ENCODE measurements at places on chromosomes 7 and 10.

GRCh38 chr7:90231304-90231703, 13.7 kb upstream of the CFAP69 start:
- DNase-seq, result no peak

GRCh38 chr10:60731134-60731885, 47.0 kb upstream of the CDK1 start:
- DNase-seq, result no peak

DNA sequence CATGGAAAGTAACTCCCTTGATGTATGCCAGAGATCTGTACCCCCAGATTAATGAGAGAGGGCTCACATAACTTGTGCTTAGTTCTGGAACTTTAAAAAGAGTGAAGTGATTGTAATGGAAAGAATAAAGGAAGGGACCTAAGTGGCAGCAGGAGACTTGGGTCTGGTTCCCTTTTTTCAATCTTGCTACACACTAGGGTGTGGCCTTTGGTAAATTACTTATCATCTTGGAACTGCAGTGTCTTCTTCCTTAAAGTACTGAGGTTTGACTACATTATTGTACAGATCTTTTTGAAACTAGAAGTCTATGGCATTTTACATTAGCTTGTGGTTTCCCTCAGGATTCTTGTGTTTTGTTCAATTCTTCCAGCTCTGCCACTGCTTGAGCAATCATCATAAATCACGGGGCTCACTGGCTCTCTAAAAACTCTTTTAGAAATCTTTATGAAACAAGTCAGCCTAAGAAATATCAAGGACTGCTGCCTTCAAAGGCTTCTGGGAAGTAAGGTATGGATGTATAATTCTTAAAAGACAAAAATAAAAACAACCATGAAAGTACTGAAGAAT, 22.5 kb upstream of the CHRM2 start:
- no peak for DNase-seq

DNA sequence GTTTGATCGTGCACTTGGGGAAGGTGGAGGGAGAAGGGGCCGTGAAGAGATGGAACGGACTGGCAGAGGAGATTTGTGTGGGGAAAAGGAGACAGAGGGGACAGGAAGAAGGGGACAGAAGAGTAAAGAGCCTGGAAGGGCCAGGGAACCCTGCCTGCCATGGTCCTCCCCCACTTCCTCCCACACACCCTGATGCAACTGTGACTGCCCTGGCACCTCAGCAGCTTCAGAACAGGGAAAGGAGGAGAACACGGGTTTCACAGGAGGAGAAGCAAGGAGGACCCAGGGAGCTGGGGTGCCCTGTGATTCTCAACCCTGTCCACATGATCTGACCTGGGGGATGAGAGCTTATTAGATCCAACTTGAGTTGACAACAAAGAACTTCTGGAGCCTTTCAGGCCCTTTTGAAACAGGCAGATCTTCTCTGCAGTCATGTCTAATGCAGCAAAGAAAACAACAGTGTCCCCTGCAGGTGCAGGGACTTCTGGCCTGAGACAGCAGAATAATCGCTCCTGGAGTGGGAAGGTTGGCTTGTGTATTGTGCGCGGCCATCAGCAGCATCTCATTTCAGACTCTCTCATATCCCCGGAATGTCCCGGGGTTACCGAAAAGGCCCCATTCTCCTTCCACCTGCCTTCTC, 421.6 kb downstream of the PAXIP1 start:
- no peak for DNase-seq

DNA sequence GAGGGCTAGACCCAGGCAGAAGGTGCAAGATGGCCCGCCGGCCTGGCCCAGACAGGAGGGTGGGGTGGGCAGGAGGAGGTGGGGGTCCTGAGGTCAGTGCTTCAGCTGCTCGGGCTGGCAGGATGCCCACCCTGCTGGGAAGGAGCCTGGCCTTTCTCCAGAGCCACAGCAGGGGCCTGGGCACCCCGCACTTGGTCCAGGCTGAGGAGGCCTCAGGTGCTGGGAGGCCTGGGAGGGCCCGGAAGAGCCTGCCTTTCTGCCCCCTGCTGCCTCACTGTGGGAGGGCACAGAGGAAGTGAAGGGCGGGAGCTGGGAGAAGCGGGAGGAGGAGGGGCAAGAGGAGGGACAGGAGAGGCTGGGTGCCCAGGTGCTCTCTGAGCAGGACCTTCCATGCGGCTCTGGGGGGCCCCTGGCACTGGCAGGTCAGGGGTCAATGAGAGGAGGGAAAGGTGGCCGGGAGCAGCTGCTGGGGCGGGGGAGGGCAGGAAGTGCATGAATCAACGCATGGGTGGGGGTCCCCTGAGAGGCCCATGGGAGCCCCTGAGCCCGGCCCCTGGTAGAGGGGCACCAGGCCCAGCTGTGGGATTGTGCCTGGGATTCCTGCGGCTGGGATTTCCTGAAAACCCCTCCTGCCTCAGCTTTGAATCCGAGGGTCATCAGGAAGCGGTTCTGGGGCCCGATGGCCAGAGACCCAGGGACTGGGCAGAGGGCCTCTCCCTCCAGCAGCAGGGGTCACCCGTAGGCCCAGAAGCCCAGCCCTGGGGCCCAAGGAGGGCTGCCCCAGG, 49.9 kb downstream of the PWWP2B start:
- peak; percentile 23 for DNase-seq

- no peak for DNase-seq
These were observed 87.1 kb upstream of the AFAP1L2 start for GRCh38 chr10:114491419-114491818.

DNA sequence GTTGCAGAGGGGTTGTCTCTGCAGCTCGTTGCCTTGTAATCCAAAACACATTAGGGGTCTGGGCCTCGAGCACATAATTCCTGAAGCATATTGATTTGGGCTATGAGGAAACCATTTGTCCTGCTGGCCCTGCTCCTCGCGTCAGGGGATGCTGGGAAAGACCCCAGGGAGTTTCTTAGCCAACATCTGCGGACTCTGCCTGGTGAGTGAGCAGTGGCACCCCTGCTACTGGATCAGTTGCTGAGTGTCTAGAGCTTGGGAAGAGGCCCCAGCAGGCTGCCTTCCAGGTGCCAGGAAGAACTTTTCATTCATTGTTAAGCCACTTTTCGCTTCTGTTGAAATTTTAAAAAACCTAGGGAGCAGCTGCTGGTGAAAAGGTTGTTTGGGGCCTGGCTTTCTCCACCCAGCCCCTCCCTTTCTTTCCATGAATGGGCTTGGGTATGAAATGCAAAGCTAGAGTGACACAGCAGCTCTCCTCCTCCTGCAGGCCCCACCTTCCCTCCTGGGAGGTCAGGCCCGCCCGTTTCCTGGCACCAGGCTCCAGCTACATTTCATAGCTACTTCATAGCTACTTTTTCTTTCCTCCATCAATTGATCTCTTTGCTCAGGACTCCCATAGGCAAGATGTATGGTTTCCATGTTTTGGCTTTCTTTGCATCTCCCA, 26.8 kb downstream of the TACR2 start:
- DNase-seq, result peak; percentile 77

DNA sequence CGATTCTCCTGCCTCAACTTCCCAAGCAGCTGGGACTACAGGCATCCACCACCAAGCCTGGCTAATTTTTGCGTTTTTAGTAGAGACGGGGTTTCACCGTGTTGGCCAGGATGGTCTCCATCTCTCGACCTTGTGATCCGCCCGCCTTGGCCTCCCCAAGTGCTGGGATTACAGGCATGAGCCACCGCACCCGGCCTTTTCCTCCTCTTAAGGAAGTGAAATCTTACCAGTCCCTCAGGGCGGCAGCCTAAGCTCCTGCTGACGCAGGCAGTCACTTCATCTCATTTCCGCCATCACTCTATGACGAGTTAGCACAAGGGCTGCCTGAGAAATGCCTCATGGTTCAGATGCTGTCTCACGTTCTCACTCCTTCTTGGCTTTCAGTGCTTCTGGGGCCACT, 246.0 kb upstream of the SHH start:
- no peak for DNase-seq

GRCh38 chr7:917255-918117, 37.0 kb downstream of the ADAP1 start:
- no peak for DNase-seq

- DNase-seq, result no peak
These were observed 12.8 kb upstream of the KAT6B start for GRCh38 chr10:74813381-74814259.

GRCh38 chr7:7051206-7051877, 131.0 kb upstream of the C1GALT1 start:
- DNase-seq, result no peak

DNA sequence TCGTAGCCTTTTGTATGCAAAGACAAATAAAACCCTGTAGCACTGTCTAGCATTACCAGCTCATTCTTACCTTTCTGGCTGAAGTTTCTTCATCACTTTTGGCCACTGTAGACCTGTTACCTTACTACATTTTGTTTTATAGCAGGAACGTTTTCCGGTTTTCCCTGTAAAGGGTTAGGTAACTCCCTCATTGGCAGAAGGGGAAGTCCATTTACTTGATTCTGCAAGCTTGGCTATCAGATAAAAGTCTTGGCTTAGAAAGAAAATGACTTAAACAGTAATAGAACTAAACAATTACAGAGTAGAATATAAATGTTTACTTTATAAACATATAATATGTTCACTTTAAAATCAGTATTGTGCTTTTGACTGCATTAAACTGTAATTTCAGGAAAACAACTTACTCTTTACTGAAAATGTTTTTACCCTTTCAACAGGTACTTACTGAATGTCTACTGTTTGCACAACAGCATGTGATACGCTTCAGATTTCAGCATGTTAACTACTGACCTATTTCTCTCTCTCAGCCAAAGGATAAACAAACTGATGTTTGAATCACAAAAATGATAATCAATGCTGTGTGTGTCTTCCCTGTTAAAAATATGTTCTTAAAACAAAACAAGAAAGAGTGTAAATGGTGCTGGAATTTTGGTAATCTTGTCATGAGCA, 67.1 kb downstream of the OTUD1 start:
- no peak for DNase-seq

- no peak for DNase-seq
These were observed 139.9 kb downstream of the CCDC71L start for GRCh38 chr7:106520962-106521514.

GRCh38 chr7:157961731-157962457, 625.1 kb downstream of the DNAJB6 start:
- DNase-seq, result no peak

- no peak for DNase-seq
These were observed 11.5 kb upstream of the RHBDD2 start for GRCh38 chr7:75867390-75867717.

GRCh38 chr7:22717760-22718159, 9.2 kb upstream of the IL6 start:
- no peak for DNase-seq

DNA sequence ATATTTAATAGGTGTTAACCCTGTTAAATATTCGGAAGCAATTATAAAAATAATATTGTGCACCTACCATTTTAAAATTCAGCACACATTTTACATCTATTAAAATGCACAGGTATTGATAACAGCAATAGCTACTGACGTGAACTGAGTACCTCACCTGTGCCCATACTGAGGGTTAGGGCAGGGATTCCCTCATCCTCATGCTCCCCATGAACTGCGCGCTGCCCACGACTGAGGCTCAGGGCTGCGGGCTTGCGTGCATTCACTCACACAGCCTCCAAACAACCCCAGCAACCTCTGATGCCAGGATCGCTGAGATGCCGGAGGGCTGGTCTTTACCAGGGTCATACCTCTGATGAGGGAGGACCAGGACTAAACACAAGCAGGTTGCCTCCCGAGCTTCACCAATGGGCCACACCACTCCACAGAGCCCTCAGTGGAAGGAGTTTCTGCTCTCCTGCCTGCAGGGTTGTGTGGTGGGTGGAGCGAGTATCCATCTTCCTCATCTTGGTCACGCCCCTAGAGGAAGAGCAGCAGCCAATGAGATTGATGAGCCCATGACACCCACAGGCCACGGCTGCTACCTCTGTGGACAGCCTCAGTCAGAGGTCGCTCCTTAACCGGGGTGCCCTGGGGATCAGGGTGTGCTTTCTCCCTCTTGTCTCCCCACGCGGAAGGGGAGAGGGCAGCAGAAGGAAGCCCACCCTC, 478.3 kb downstream of the TNS3 start:
- no peak for DNase-seq

DNA sequence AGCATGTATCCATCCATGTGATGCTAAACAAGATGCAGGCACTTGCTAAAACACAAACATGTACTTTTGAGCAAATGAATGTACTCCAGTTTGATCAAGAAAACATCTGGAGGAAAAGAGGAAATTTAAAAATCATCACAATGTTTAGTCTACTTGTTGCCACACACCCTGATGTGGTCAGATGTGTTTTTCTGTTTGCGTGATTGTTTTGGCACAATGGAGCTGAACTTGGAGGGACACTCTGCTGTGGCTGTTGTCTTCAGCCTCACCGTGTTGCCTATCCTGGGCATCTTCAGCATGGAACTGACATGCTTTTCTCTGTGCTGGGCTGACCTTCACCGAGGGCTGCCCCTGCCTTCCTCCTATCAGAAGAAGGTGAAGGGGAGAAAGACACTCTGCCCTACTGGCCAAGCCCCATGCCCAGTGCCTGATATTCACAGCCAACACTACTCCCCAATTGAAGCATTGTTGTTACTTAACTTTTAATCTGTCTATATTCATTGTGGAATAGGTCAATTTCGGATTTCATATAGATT, 268.3 kb upstream of the IGFBP3 start:
- no peak for DNase-seq

- DNase-seq, result no peak
These were observed 142.3 kb downstream of the XPNPEP1 start for GRCh38 chr10:109780997-109781396.

DNA sequence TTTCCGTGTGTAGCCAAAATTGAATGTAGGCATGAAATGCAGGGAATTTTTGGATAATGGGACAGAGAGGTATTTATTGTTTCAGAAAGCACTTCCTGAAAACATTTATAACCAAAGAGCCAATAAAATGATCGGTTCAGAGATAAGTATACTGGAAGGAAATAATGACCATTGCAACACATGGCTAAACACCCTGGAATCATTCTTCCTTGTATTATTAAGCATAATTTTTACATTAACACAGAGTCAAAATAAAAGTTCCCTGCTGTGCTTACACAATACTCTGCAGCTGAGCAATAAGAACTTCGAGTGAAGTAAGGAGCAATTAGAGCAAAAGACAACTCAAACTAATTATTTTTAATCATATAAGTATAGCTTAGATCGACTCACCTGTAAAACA, 648.3 kb downstream of the TNS3 start:
- peak; percentile 61 for DNase-seq

DNA sequence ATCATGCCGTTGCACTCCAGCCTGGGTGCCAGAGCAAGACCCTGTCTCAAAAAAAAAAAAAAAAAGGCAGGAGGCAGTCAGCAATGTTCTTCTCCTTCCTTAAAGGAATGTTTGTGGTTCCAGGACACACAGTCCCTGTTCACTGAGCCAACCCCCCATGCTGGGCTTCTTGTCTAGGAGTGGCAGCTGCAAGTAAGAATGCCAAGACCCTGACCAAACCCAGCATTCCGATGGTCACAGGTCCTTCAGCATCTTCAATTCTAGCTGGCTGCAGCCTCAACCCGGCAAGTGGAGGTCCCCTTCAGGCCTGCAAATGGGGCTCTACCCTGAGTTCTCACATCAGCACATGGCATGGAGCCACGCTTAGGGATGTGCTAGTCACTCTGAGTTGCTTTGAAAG, 38.2 kb upstream of the CUX1 start:
- DNase-seq, result no peak

DNA sequence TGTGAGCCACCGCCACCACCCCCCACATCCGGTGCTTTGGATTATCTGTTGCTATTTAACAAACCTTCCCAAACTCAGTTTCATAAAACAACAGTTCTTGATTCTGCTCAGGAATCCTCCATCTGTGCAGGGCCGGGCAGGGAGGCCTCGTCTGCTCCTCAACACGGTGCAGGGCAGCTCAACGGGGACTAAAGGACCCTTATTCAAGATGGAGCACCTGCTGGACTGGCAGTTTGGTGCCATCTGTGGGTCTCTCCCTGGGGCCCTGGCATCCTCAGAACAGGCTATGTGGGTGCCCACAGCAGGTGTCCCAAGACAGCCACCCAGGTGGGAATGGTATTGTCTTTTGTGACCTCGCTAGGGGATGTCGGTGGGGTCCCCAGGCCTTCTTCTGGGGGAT, 31.0 kb upstream of the ELFN1 start:
- no peak for DNase-seq
